ENCODE measurements at places on chromosomes 16 and 17.
A peak's percentile ranks its signal among the peaks of the same experiment; 100 is the strongest.

GRCh38 chr17:44847586-44847985, at the start of gene HIGD1B:
HIGD1B (plus strand) TSS chr17:44847883; CDS start chr17:44848153, 270 bp downstream.
- no peak for DNase-seq

DNA sequence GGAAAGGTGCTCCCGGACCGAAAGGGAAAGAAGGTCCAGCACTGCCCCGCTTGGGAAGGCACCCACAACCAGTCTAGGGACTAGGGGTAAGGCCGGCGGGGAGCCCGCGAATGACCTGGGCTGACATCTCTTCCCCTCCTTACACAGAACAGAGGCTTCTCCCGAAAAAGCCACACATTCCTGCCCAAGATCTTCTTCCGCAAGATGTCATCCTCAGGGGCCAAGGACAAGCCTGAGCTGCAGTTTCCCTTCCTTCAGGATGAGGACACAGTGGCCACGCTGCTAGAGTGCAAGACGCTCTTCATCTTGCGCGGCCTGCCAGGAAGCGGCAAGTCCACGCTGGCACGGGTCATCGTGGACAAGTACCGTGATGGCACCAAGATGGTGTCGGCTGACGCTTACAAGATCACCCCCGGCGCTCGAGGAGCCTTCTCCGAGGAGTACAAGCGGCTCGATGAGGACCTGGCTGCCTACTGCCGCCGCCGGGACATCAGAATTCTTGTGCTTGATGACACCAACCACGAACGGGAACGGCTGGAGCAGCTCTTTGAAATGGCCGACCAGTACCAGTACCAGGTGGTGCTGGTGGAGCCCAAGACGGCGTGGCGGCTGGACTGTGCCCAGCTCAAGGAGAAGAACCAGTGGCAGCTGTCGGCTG, 1.5 kb downstream of the CNP start:
- no peak for DNase-seq

GRCh38 chr17:29982991-29983653, 41.7 kb downstream of the EFCAB5 start:
- DNase-seq, result no peak

GRCh38 chr17:64160378-64160777, 30.4 kb upstream of the ERN1 start:
- no peak for DNase-seq

GRCh38 chr17:9162275-9162985, 141.1 kb downstream of the NTN1 start:
- DNase-seq, result no peak

DNA sequence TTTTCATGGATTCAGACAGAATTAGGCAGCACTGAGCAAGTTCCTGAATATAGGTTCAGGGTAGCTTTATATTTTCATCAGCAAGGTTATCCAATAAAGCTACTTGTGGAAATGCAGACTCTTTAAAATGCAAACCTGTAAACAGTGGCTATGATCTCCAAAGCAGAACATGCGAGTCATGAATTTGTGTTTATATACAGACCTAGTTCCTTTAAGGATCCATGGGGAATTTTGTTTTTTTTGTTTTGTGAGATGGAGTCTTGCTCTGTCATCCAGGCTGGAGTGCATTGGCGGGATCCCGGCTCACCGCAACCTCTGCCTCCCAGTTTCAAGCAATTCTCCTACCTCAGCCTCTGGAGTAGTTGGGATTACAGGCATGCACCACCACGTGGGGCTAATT, 14.8 kb downstream of the CLEC16A start:
- no peak for DNase-seq

- DNase-seq, result no peak
Measured at GRCh38 chr16:88312732-88313131, 70.0 kb upstream of the ZNF469 start.

- DNase-seq, result no peak
Measured at GRCh38 chr17:11486101-11486867, 112.0 kb upstream of the DNAH9 start.

- peak; percentile 87 for DNase-seq
Measured at GRCh38 chr16:69709456-69710084, 16.8 kb downstream of the NQO1 start.

GRCh38 chr16:88361775-88362174, 21.0 kb upstream of the ZNF469 start:
- no peak for DNase-seq

DNA sequence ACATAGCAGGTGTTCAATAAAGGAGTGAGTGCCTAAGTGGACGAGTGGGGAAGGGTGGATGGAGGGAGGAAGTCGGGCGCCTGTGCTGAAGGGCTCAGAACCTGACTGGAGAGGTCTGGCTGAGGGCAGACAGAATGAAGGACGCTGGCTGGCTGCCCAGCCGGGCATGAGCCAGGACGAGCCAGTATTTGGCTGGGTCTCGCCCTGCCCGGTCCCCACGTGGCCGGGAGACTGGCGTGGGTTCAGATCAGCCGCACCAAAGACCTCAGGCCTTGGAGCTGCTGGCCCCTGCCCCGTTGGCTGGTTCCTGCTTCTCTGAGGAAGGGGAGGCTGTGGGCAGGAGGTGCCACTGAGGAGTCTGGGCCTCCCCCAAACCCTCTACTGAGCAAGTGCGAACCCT, 79.8 kb downstream of the ENGASE start:
- peak; percentile 49 for DNase-seq

DNA sequence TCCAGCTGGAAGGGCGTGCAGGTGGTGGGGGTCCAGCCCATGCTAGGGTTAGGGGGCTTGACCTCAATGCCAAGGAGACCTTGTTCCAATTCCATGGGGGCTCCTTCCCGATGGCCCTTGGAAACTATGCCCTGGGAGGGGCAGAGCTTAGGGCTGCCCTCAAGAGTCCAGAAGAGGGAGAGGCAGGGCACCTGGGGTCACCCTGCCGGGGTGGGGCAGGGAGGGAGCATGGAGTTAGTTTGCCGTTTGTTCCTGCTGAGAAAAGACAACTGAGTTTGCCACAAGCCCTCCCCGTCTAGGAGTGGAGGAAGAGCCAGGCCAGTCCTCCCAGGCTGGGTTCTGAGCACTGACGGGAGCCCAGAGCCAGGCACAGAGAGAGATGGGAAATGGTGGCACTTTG, 21.4 kb downstream of the MMP15 start:
- no peak for DNase-seq

DNA sequence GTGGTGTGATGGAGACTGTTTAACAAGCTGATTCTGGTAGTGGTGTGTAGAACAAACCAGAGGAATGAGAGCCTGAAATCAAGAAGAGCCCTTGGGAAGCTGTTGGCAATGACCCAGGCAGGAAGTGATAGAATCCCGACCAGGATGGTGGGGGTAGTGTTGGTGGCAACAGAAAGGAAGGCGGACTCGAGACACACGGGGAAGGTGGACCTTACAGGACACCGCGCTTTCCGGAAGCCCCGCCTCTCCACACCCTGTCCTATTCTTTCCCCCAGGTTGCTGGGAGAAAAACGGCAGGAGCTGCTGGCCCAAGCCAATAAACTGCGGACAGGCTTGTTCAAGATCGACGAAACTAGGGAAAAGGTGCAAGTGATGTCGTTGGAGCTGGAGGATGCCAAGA, 30.0 kb upstream of the KDM6B start:
- DNase-seq, result peak; percentile 49

- DNase-seq, result no peak
Measured at GRCh38 chr16:83458612-83459011, 349.2 kb upstream of the HSBP1 start.

GRCh38 chr17:42436391-42436790, 13.3 kb upstream of the CAVIN1 start:
- no peak for DNase-seq

GRCh38 chr16:79128706-79129105, 471.8 kb downstream of the MAF start:
- no peak for DNase-seq

DNA sequence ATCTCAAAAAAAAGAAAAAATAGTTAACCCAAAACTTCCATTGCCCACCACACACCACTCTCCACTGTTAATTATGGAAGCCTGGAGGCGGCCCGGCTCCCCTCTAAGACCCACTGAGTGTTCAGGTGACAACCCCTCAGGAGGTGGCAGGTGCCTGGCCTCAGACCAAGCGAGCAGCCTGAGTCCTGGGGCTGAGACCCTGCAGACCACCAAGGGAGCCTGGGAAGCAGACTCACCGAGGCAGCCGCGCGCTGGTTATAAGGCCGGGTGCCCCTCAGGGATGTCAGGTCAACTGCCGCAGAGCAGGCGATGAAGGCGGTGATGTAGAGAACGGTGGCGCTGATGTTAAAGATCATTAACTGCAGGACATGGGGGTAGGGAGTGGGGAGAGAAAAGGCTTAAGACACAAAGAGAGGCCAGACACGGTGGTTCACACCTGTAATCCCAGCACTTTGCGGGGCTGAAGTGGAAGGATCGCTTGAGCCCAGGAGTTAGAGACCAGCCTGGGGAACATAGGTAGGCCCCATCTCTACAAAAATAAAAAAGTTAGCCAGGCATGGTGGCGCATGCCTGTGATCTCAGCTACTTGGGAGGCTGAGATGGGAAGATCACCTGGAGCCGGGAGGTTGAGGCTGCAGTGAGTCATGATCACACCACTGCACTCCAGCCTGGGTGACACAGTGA, 13.3 kb downstream of the ARL2BP start:
- no peak for DNase-seq

- DNase-seq, result no peak
Measured at GRCh38 chr16:69003500-69003899, 102.0 kb upstream of the HAS3 start.

GRCh38 chr16:76639685-76640289, 362.6 kb downstream of the CNTNAP4 start:
- peak; percentile 60 for DNase-seq

DNA sequence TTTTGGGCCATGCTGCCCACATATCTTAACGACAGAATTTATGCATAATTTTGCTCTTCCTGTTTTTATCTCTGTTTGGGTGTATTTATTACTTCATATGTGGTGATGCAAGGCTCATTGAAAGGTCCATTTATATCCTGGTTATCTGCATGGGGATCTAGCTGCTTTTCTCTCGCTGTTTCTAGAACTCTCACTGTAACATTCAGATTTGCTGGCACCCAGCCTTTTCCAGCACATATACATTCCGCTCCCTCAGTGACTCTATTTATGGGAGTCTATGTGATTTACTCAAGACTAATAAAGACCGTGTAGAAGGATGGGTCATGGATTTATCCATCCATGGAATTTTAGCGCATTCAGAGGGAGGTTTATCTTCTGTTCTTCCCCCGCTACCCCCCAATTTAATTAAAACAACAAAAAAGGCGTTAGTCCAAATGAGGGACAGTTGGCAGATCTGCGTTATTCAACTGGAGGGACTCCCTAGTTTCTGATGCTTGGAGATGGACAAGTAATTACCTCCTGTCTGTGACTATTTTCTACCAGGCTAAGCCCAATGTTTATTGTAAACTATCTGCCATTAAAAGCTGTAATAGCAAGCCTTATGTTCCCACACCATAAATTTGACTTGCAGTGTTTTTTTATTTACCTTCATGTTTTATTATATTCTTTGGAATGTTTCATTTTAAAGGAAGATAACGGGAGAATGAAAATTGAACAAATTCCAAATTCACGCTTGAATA, 19.8 kb upstream of the MARCHF10 start:
- no peak for DNase-seq

DNA sequence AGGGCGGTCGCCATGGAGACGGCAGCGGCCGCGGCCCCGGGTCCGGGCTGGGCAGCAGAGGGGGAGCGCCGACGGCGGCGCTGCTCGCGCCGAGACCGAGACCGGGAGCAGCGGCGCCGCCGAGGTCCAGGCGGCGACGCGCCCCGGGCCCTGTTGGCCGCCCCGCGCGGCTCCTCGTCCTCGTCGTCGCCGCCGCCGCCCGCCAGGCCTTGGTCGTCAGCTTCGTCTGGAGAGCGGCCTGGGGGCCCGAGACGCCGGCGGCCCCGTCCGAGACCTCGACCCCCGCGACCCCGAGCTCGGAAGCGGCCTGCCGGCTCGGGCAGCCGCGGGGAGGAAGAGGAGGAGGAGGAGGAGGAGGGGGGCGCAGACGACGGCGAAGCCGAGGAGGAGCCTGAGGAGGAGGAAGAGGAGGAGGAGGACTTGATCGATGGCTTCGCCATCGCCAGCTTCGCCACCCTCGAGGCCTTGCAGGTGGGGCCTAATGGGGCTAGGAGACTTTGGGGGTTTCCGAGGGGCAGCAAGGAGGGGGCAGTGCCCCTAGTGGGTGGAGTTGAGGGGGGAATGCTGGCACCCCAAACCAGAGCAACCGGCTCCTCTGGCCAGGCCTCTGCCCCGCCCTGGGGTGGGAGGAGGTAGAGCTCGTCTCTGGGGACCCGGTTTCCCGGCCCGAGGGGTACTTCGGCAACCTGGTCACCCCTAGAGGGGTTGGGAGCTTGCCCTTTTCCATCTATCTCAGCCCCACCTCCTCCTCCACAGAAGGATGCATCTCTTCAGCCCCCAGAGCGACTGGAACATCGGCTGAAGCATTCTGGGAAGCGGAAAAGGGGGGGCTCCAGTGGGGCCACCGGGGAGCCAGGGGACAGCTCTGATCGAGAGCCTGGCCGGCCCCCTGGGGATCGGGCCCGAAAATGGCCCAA, 1.5 kb downstream of the FBRS start:
- DNase-seq, result no peak

GRCh38 chr17:72414032-72414396, 293.2 kb downstream of the SOX9 start:
- no peak for DNase-seq

DNA sequence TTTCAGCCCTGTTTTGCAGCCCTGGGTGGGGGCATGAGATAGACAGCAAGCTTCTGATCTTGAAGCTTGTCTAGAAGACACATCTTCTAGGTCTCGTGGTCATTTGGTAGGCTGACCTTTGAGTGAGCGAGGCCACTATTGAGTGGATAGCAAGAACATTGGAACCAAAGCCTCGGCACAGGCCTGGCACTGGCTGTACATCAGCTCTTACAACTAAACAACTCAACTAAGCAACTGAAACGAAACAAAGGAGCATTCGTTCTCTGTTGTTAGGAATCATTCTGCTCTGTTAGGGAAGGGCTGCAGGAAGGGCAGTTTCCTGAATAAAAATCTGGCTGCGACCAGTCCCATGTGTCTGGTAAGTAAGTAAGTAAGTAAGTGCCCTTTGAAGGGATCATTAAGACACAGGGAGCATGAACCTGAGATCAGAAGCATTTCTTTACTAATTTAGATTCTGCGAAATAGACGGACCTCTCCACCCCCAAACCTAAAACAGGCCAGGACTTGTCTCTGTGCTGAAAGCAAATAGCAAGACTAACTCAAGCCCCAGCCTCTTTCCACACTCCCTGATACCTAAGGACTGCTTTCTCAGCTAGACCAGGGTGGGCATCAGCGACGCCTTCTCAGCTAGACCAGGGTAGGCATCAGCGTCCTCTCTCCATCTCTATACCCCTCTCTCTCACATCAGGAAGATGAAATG, 22.7 kb downstream of the CYB561 start:
- DNase-seq, result no peak

GRCh38 chr17:74987909-74988711, 678 bp downstream of the CDR2L start:
- DNase-seq, result peak; percentile 73

GRCh38 chr17:81792675-81793615, 11.0 kb upstream of the GCGR start:
- no peak for DNase-seq
